Mesenteric fat pad (tissue), 1 donor: ENCODE measurements at places on chromosomes 2 and 18.

DNA sequence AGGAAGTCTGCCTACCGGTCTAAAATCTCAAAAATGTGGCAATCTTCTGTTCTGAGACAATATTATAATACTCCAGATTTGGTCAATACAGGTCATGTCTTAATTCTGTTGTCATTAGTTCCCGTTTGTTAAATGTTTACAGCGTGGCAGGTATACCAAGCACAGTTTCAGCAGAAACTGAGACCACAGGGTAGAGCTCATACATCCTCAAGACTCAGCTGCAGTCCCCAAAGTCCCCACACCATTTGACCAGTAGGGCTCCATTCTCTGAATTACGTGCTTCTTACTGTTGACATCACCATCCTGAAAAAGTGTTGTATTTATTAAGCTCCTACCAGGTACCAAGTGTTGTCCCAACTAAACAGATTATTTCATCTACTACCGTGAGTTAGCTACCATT lies 157.1 kb downstream of the MC4R start:
- DNase-seq, result no peak

DNA sequence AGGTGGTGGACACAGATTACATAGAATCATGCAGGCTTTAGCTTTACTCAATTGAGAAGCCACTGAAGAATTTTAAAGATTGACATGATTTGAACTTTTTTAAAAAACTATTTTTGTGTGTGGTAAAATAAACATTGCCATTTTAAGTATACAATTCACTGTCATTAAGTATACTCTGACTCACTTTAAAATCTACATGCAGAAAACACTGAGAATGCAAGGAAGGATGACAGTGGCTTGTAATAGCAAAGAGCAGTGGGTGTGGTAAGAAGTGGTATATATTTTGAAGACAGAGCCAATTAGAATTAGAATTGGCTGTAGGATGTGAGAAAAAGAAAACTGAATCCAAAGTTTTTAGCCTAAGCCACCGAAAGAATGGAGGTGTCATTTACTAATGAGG lies 14.9 kb downstream of the TRMT61B start:
- no peak for DNase-seq

- DNase-seq, result no peak
These were observed 3.5 kb downstream of the RALB start for GRCh38 chr2:120255986-120256650.

- no peak for DNase-seq
These were observed 220.2 kb downstream of the CLIP4 start for GRCh38 chr2:29335396-29335795.

DNA sequence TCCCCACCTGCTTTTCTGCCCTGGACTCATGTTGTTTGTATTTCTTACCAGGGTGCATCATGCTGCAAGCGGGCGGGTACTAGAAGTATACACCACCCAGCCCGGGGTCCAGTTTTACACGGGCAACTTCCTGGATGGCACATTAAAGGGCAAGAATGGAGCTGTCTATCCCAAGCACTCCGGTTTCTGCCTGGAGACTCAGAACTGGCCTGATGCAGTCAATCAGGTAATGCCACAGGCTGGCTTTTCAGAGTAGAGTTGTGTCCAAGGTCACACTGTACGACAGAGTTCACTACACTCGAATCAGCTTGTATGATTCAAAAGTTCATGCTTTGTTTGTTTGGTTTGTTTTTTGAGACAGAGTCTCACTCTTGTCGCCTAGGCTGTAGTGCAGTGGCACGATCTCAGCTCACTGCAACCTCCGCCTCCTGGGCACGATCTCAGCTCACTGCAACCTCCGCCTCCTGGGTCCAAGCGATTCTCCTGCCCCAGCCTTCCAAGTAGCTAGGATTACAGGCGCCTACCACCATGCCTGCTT lies 19.4 kb downstream of the SRSF7 start:
- DNase-seq, result no peak

- DNase-seq, result no peak
These were observed 4.3 kb downstream of the RAX start for GRCh38 chr18:59268721-59269562.

DNA sequence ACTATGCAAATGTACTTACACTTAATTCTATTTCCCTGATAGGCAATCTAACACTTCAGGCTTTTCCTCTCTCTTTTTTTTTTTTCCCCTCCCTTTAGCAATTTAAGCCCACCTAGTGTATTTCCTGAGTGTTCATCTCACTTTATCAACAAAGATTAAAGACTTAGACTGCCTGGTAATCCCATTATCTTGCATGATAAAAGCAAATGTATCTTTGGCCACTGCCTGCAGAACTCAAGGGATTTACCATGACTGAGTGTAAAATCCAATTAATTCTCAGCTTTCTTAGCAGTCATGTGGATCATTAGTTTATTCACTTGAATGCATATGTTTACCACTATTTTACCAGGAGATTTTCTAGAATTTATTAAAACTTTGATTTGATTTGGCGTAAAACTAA lies 1102.2 kb upstream of the GYPC start:
- DNase-seq, result no peak

DNA sequence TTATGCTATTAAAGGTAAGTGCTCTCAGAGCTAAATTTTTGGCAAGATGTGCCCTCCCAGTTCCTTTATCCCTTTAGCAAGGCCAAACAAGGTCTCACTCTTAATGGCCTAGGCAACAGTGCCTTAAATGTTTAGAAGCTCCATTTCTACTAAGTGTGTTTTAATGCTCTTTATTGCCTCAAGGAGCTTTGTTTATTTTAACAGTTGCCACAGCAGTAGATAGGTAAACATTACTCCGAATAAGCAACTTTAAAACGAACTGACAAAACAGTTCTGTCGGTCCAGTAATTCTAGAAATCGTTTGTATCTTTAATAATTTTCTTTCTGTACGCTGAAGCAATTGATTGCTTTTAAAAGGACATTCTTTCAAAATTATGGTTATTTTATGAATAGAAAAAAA lies 74.5 kb downstream of the PIEZO2 start:
- no peak for DNase-seq

- no peak for DNase-seq
These were observed 80.9 kb downstream of the PPP1R1C start for GRCh38 chr2:182066400-182067087.

- DNase-seq, result no peak
These were observed 117.7 kb downstream of the SATB2 start for GRCh38 chr2:199339891-199340605.

DNA sequence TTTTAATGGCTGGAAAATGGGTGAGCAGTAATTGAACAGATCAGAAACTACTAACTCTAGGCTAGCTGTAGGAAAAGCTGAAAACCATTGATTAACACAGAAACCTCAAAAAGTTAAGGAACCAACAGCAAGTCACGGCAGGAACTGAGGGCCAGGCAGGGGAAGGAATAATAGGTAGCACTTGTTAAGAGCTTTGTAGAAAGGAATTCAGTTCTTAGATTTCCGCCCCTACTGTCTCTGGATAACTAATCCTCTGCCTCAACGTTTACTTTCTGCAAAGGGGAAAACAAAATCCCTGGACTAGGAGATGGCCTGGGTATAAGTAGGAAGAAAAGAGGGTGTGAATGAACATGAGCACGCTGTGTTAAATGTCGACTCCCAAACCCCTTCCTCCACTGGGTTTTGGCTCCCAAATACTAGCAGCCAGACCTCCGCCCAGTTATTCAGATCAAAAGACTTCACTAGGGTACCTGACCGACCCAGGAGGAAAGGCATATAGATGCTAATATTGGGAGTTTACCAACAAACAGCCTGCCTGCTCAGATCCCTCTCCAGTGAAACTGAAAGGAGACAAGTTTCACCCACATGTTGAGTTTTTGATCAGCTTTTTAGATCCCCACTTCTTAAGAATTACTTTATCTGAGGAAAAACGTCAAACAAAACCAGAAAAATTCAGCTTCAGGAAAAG lies 12.4 kb downstream of the SMAD2 start:
- no peak for DNase-seq

GRCh38 chr2:2875831-2876230 lies 501.8 kb downstream of the EIPR1 start:
- DNase-seq, result no peak

DNA sequence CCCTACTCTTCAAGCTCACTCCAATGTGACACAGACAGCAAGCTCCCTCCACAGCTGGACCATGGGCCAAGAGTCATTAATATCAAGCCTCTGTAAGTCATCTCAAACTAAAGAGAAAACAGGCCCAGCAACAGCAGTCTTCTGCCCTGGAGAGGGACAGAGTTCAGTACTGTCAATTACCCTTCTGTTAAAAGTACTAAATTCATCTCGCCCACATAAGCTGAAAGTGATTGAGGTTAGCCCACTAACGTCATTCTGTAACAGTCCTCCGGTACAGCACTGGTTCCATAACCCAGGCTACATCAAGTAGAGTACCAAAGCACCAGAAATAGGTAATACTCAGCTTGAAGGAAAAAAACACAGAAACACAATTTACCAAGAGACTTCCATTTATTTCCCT lies 25.9 kb downstream of the THADA start:
- DNase-seq, result no peak
